ENCODE measurements at places on chromosomes 11 and 22.

- DNase-seq: no peak
Measured at GRCh38 chr11:3213659-3214419, 4.8 kb downstream of the MRGPRG start.

- DNase-seq: peak; percentile 65
Measured at GRCh38 chr11:2420502-2421225, 20.1 kb downstream of the TSSC4 start.

DNA sequence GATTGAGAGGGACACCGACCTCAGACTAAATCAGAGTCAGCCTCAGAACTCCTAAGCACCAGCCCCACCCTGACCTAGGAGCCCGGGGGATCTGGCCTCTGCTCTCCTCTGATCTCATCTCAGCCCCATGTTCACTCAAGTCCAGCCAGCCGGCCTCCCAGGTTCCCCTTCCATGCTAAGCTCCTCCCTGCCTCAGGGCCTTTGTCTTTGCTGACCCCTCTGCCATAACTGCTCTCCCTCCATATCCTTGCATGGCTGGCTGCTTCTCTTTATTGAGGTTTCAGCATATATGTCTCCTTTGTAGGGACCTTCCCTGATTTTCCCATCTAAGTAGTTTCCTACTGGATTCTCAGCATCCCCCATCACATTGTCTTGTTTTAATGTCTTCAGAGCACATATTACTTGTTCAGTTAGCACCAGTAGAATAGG, 780 bp upstream of the SLC15A3 start:
- DNase-seq: no peak

DNA sequence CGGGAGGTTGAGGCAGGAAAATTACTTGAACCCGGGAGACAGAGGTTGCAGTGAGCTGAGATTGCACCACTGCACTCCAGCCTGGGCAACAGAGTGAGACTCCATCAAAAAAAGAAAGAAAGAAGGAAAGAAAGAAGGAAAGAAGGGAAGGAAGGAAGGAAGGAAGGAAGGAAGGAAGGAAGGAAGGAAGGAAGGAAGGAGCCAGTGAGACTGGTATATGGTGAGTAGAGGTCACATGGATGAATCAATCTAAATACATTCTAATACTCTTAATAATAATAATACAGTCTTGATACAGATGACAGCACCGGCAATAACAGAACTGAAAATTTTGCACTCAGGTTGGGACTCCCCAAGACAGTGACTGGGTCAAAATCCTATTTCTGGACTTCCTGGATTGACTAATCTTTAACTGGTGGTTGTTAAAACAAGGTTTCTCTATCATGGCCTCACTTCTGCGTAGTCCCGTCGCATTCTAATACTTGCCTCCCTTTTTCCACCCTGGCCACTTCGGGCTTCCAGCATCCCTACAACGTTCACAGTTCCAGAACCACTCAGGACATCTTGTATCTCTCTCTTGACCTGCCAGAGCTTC, 53.5 kb upstream of the EIF3M start:
- no peak for DNase-seq

GRCh38 chr11:132373405-132374143, 1003.2 kb downstream of the NTM start:
- DNase-seq: no peak

DNA sequence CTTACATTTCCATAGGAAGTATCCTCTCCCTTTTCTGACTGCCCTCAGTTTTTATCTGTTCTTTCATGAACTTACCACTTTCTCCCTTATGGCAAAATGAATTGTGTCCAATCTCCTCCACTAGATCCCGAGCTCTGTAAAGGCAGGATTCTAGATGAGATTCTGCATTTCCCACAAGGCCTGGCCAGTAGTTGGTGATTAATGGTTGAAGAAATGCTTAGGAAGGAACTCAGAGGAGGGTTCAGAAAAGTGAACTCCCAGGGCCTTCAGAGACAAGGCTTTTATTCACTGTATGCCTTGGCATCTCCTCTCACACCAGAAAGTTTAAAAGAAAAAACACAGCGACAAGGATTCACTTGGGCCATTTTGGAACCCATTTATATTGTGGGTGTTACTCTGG, 66.2 kb downstream of the CCDC81 start:
- no peak for DNase-seq

GRCh38 chr11:77418155-77418970, 55.5 kb downstream of the PAK1 start:
- no peak for DNase-seq

DNA sequence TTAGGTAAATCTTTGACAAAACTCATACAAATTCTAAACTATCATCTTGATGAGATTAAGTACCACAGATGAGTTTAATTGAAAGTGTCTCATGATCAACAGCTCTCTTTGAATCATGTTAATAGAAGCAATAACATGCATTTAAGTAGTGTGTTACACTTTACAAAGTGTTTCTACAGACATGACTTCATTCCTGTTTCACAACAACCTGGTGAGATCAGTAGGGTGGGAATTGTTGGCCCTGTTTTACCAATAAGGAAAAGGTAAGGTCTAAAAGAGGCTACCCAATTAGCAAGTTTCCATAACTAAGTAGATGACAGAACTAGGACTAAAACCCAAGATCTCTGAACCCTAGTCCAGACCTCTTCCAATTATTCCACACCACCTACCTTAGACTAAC, 12.7 kb upstream of the PRSS23 start:
- no peak for DNase-seq
